ENCODE measurements at places on chromosomes 2 and 18.

- DNase-seq, result no peak
These were observed 71.0 kb downstream of the CWC22 start for GRCh38 chr2:179936141-179936540.

GRCh38 chr2:219650426-219651248, 23.2 kb downstream of the SLC4A3 start:
- no peak for DNase-seq

DNA sequence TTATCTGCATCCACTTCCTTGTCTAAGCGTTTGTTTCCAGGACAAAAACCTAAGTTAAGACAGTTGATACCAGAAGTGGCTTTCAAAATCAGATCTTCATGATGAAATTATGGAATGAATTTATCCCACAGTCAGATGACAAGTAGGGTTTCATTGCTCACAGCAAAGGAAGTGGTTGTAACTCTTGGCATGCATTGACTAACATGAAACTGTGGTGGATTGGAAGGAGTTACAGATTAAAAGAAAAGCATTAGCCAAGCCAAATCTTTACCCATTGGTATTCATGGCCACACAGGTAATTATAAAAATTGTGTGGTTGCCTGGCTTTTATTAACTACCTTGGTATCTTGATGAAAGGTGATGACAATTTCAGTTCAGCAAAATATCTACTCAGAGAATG, 438.0 kb upstream of the NXPH2 start:
- no peak for DNase-seq

DNA sequence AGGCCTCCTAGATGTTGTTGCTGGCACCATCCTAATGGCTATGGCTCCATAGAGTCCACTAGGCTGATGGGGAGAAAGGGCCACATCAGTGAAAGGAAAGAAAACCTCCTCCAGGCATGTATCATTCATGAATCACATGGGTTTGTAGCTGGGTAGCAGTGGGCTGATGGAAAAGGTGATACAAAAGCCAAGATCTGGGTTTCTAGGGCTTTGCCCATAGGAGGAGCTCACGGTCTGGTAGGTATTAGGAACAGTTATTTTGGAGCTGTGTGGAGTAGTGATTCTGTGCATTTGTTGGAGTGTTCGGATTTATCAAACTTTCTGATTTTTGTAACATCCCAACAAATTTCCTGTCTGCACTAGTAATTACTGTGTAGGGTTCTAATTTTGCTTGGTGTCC, 259.2 kb downstream of the SLC4A3 start:
- no peak for DNase-seq

DNA sequence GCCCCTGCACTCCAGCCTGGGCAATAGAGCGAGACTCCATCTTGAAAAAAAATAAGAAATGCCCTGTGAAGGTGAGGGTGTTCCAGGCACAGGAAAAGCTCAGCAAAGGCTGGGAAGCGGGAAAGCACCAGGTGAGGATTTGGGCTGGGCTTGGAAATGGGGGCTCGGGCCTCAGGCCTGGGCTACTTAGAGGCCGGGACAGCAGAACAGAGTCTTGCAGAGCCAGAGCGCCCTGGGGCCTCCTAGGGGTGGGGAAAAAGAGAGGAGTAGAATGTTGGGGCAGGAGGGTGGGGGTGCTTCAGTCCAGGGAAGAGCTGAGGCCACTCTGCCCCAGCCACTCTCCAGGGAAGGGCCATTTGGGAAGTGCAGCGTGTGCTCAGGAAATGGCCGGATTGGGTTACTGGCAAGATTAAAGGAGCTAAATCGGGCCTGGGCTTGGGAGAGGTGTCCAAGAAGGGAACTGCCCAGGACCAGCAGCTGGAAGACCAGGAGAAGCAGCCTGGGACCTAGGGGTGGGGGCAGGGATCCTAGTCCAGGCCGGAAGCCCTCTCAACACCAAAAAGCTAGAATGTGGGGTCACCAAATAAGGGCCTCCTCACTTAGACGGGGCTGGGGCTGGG, 13.8 kb upstream of the DES start:
- no peak for DNase-seq

Data from stimulated activated CD8-positive, alpha-beta memory T cell treated with anti-CD3 and anti-CD28 coated beads, Interleukin-15, amount 100 ng/mL, for 24 hours (primary cell).